ENCODE measurements at places on chromosomes 3 and 15.

DNA sequence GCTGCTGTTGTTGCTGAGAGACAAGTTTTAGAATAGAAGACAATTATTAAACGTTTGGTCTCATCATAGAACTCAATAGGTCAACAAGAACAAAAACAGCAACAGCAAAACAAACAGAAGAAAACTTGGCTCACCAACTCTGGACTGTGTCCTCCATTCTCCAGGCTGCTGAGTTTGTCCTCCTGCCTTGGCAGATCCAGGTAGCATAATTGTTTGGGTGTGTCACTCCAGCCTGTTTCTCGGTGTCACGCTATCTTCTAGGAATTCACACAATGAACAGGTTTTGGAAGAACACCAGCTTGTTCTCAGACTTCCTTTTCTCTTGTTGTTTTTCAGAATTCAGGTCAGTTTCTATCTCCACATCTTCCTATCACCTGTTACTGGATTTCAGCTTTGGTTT is 34.7 kb downstream of the ARRDC4 start:
- no peak for DNase-seq

- DNase-seq, result no peak
Measured at GRCh38 chr15:85494048-85494777, 113.8 kb downstream of the AKAP13 start.

GRCh38 chr3:126903521-126903920 is 79.4 kb upstream of the PLXNA1 start:
- DNase-seq, result no peak

- no peak for DNase-seq
Measured at GRCh38 chr3:139427283-139428060, 38.0 kb upstream of the COPB2 start.

GRCh38 chr3:14441240-14441919 is 39.0 kb downstream of the SLC6A6 start:
- DNase-seq, result no peak

DNA sequence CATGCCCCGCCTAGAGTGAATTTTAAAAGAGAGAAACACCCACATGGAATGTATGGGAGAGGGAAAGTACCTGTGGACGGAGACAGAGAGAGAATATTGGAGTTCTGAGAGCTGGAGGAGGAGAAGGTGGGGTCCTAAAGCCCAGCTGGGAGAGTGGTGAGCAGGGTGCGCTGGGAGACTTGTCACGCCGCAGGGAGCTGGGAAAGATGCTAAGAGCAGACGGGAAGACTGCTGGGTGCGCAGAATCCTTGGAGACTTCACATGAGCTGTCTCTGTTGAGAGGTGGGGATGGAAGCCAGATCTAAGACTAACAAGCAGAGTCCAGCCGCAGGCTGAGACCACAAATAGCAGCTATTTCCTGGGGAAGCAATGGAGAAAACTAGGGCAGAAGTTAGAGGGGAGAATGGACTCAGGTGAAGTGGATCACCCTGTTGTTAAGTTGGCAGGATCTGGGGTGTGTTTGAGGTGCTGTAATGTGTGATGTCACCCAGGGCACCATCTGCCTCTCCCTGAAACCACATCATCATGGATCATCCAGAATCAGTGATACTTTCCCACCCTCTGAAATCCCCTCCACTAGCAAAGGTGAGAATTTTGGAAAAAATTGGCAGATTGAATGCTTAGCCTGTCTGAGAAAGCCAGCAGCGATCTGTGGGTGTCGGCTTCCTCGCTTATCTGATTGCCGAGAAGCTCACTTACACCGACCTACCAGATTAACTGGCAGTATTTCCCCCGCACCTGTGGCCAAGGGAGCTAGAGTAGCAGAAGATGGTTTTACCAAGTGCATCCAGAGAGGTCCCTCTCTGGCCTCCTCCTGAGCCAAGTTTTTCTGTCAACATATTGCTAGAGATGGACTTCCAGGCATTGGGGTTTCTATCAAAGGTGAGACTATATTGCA is 174.8 kb upstream of the BHLHE40 start:
- DNase-seq, result no peak

GRCh38 chr3:127706312-127706711 is 33.6 kb downstream of the ABTB1 start:
- no peak for DNase-seq

DNA sequence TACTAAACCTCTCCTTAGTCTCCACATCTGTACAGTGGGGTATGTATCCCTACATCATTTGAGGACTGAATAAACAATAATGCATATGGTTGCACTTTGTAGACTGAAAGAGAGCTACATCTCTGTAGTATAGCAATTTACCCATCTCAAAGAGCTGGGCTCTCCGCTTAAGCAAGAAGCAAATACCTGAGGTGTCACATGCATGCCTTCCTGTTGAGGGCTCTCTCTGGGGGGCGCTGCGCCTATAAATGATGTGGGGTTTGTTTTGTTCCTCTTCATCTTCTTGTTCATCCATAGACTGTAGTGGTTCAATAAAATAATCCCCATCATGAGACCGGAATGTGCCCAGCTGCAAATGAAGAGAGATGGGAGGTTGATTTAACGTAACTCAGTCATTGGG is 6.8 kb downstream of the ADAMTS9 start:
- no peak for DNase-seq

- no peak for DNase-seq
Measured at GRCh38 chr3:172052405-172052804, 13.0 kb downstream of the FNDC3B start.

DNA sequence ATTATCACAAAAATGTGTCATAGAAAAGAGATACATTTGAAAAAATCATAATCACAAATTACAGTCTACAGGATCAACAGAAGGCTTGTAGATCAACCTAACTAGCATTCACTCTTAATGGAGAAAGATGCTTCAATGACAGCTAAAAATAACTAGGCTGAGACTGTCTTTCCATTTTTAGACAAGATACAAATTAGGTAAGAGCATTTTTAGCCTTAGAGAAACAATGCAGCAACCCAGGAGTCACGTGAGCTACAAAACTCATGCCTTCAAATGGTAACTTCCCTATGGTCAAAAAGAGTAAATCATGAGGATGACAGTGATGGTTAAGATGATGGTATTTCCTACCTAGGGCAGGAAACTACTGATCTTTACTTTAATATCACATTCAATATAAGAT is 415.4 kb downstream of the MAGI1 start:
- no peak for DNase-seq

- DNase-seq, result no peak
Measured at GRCh38 chr3:42653560-42654330, at the start of gene ZBTB47. Gene ZBTB47, plus strand, starts transcription at chr3:42653697. Its CDS starts 4,659 bp downstream, at chr3:42658356.

DNA sequence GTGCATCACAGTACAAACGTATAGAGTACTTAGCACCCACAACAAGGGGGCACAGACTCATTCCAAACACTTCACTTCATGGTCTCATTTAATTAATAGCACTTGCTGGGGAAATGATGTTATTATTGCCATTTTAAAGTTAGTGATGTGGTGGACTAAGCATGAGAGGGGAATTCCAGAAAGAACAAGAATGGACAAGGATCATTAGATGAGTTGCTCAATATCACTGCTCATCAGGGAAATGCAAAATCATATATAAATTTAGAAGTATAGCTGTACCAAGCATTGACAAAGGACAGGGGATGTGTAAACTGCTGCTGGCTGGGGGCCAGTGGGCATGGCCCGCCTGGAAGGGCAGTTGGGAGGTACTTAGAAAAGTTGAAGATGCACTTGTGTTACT is 14.6 kb downstream of the PRR20G start:
- DNase-seq, result no peak

DNA sequence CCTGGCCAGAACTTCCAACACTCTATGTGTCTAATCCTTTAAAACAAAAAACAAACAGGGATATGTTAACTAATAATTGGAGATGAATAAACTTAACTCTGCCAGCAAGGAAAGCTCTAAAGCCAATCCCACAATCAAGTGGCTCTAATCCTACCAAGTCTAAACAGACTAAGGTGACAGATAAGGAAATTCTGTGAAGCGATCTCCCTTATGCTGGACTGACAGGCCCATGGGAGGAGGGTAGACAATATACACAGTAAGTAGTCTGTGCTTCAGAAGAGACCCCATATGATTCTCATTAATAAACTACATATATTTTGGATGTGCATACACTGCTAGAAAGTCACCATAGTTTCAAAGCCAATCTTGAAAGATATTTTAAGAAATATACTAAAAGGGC is 10.1 kb downstream of the VPS13C start:
- no peak for DNase-seq

DNA sequence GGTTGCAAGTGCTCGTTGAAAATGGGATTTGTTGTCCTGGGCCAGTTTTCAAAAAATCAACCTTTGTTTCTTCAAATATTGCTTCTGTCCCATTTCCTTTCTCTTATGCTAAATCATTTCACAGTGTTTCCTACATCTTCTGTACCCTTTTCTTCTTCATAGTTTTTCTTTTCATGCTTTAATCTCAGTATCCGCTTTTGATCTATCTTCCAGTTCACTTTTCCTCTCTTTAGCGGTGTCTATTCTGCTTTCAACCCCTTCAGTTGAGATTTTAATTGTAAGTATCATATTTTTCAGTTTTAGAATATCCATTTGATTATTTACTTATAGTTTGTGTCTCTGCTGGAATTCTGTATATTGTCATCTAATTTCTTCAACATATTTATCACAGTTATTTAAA is 311.7 kb upstream of the TPM1 start:
- DNase-seq, result no peak

GRCh38 chr15:68224546-68225250 is 4.8 kb downstream of the CLN6 start:
- DNase-seq, result no peak

- no peak for DNase-seq
Measured at GRCh38 chr3:128482175-128482574, 10.8 kb downstream of the GATA2 start.

- DNase-seq, result no peak
Measured at GRCh38 chr3:8760091-8760490, 9.3 kb downstream of the OXTR start.

- no peak for DNase-seq
Measured at GRCh38 chr3:151330899-151331298, 1.6 kb upstream of the P2RY13 start.

GRCh38 chr3:107382631-107383030 is 5.4 kb downstream of the CCDC54 start:
- no peak for DNase-seq

DNA sequence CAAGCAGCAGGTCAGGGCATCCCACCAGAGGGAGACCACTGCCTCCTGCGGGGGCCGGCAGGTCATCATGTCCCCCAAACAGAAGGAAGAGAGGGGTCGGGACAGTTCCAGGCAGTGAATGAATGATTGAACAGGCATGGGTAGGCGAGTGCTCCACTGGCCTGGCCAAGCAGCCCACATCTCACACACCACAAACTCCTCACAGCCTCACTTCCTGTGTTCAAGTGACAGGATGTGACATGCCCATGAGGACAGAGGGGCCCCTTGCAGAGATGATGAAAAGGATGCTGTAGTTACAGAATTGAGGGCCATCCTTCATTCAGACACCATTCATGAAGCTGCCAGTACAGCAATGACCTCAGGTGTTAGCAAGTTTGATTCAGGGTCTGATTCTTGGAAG is 3.7 kb downstream of the IQSEC1 start:
- peak; percentile 9 for DNase-seq

- no peak for DNase-seq
Measured at GRCh38 chr3:120708408-120708807, 26.4 kb upstream of the HGD start.

- no peak for DNase-seq
Measured at GRCh38 chr3:64911138-64911537, 223.3 kb upstream of the ADAMTS9 start.

- DNase-seq, result no peak
Measured at GRCh38 chr3:45906681-45907407, 20.5 kb downstream of the CCR9 start.

GRCh38 chr3:194396859-194397756 is 2.0 kb downstream of the GP5 start:
- no peak for DNase-seq

GRCh38 chr3:193214445-193214844 is 26.6 kb upstream of the PLAAT1 start:
- DNase-seq, result no peak

DNA sequence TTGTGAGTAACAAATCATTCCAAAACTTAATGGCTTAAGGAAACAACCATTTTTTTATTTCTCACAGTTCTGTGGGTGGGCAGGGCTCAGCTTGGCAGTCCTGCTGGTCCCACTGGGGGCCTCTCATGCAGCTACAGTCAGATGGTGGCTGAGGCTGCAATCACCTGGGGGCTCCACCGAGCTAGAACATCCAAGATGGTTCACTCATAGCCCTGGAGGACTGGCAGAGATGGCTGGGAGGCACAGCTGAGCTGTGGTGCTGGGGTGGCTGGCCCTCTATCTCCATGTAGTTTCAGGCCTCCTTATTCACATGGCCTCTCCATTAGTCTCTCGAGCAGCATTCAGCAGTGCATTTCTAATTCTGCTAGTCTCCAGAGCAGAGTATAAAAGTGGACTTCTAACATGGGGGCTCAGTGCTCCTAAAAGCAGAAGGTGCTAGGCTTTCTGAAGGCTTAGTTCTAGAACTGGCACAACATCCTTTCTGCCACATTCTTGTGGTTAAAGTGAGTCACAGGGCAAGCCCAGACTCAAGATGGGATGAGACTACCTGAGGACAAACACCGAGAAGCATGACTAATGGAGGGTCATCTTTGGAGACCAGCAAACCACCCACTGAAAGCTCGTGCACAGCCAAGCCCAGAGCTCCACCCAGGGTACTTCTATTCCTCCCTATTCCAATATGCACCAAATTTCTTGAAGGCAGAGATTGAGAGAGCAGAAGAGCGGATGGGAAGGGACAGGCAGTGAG is 6.3 kb downstream of the CAV3 start:
- DNase-seq, result no peak

DNA sequence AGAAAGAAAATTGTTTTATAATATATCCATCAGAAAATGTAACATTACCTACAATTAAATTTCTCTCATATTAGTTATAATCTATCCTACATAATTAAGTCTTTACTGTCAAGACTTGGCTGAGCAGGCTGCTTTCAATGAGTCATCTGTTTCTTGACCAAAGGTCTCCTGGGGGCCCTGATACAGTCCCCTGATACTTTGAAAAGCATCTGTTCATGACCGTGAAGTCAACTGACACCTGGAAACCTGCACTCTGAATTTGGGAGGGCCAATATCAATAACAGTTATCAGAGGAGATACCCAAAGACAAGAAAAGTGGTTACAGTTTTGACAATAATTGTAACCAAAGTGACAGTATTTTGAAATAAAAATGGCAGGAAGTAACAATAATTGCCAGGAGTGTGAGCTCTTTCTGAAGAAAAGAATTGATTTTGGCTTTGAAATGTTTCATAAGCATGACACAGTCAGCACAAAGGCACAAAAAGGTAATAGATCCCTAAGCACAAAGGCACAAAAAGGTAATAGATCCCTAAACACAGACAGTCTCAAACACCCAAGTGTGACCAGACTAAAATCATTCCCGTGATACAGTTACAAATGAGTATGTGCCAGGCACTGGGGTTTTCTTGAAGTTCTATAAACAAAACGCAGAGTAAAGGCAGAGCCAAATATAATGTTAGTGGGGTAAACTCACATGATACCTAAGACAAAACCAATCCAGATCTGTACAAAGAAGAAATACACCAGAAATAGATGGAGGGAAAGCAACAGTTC is 260.7 kb downstream of the PLOD2 start:
- no peak for DNase-seq

DNA sequence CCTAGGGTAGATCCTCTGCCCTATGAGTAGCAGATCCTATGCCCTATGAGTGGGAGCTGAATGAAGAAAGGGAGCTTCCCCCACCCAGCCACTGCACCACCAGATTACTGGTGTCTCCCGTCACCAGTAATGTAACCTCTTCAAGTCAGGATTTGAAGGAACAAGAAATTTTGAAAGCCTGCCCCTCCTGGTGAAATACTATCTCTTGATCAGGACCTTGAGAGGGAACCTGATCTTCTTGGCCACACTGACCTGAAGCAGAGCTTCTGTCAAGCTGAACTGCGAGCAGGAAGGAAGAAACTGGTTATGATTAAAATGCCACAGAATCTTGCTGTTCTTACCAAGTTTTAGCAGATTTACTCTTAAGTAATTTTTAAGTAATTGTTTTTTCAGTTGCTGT is 62.8 kb downstream of the RSL24D1 start:
- DNase-seq, result no peak

Data from activated CD4-positive, alpha-beta T cell treated with anti-CD3 and anti-CD28 coated beads, Interleukin-2, amount 50 U/mL, for 24 hours (primary cell).